ENCODE measurements at places on chromosomes 3 and 15.
A peak's percentile ranks its signal among the peaks of the same experiment; 100 is the strongest.

DNA sequence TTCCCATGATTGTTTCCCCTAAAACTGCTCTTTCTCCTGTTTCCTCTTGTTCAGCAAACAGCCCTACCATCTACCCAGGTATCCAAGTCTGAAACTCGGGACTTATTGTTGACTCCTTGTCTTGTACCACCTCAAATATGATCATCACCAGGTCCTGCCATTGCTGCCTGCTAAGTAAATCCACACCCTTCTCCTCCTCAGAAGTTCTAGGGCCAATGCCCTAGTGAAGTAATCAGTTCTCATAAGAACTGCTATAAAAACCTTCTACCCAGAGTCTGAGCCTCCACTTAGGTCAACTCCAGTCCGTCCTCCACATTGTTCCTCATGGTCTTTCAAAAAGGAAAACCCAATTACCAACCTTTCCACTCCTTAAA, 77.0 kb upstream of the IL12A start:
- no peak overlapping the region for H3K4me3 ChIP-seq
- DNase-seq: no peak
- peaks cover 5% of the 10 kb centered on the region for H3K36me3 ChIP-seq
- H3K4me1 ChIP-seq: no peaks in the 10 kb centered on the region
- H3K27me3 ChIP-seq: no peaks in the 10 kb centered on the region
- no peak overlapping the region for H3K27ac ChIP-seq

- H3K4me1 ChIP-seq: peaks cover 11% of the 10 kb centered on the region
- DNase-seq: peak; percentile 19
- H3K36me3 ChIP-seq: no peaks in the 10 kb centered on the region
- peak overlapping the region; percentile 34 for H3K4me3 ChIP-seq
- peak overlapping the region; percentile 77 for H3K27ac ChIP-seq
These were observed 1097.6 kb upstream of the CFAP20DC start for GRCh38 chr3:60147249-60147950.

DNA sequence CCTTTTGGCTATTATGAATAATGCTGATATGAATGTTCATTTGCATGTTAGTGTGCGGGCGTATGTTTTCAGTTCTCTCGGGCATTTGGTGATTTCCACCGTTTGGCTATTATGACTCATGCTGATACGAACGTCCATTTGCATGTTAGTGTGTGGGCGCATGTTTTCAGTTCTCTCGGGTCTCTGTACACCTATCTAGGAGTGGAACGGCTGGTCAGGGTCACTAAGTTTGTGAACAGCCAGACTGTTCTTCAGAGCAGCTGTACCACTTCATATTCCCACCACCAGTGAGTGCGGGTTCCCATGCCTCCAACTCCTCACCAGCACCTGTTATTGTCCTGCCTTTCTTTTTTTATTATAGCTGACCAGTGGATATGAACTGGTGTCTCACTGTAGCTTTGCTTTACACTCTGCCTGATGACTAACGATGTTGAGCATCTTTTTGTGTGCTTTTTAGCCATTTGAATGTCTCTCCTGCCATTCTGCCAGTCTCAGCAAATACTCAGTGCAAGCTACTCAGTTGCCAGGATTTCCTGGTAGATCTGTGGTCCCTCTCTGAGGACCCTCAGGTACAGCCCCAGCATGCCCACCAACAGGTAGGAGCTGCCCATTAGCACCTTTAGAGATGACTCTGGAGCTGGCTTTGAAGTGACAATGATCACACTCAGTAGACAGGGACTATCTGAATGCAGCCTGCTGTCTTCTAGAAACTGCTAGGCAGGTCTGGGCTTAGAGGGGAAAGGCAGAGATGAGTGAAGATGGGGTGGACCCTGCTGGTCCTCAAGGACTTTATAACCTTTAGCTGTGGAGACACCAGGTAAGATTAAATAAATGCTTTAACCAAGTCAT, 141.1 kb downstream of the XXYLT1 start:
- no peak overlapping the region for H3K4me3 ChIP-seq
- H3K4me1 ChIP-seq: peaks cover 61% of the 10 kb centered on the region
- H3K27me3 ChIP-seq: peaks cover 5% of the 10 kb centered on the region
- peaks cover 9% of the 10 kb centered on the region for H3K36me3 ChIP-seq
- no peak for DNase-seq
- H3K27ac ChIP-seq: no peak overlapping the region

DNA sequence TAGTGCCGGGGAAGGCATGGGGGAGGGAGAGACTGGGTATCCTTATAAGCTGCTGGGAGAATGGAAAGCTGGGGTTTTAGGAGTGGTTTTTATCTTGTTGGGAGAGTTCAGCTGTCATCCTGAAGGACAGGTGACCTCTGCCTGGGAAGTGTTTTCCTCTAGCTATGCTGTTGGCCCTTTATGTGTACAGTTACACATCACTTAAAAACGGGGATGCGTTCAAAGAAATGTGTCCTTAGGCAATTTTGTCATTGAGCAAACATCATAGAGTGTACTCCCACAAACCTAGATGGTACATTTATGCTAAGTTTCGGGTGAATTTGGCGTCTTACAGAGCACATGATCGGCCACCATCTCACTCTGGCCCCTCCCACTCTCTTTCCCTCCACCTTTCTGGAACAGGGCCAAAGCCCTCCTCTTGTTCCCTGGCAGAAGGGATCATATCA, 164.3 kb upstream of the NUDT16 start:
- H3K27ac ChIP-seq: no peak overlapping the region
- no peak overlapping the region for H3K4me3 ChIP-seq

DNA sequence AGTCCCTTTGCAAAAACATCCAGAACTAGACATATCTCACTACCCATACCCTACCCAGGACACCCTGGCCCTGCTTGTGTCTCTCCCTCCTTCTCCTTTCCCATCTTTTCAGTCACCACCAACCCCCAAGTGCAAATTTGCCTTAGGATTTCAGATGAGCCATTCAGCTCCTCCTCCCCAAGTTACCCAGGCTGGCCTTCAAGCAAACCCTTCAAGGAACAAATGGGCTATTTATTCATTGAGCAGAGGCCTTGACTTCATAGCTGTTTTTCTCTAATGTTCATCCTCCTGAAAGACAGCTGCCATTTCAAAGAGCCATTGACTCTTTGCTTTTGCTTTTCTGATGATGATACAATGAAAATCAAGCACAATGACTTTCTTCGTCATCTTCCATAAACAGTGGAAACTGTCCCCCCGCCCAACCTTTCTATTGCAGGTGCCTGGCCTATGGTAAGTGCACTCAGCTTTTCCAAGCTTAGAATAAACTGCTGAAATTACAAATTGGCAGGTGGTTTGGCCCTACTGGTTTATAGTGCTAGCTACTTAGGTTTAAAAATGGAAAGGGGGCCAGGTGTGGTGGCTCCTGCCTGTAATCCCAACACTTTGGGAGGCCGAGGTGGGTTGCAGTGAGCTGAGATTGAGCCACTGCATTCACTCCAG, 26.1 kb upstream of the KLHL6 start:
- no peaks in the 10 kb centered on the region for H3K36me3 ChIP-seq
- DNase-seq: no peak
- peaks cover 6% of the 10 kb centered on the region for H3K27me3 ChIP-seq
- peaks cover 32% of the 10 kb centered on the region for H3K4me1 ChIP-seq

- peaks cover 18% of the 10 kb centered on the region for H3K4me1 ChIP-seq
- no peak overlapping the region for H3K4me3 ChIP-seq
- DNase-seq: peak; percentile 85
- H3K27ac ChIP-seq: no peak overlapping the region
These were observed 34.3 kb downstream of the SEC22C start for GRCh38 chr3:42547401-42547945.

GRCh38 chr15:39427705-39428104, 153.2 kb upstream of the THBS1 start:
- H3K4me3 ChIP-seq: no peak overlapping the region
- H3K27ac ChIP-seq: no peak overlapping the region
- no peaks in the 10 kb centered on the region for H3K27me3 ChIP-seq
- no peak for DNase-seq

- no peaks in the 10 kb centered on the region for H3K36me3 ChIP-seq
- DNase-seq: no peak
- no peak overlapping the region for H3K27ac ChIP-seq
- H3K4me1 ChIP-seq: no peaks in the 10 kb centered on the region
These were observed 17.4 kb upstream of the VEPH1 start for GRCh38 chr3:157520485-157521150.

DNA sequence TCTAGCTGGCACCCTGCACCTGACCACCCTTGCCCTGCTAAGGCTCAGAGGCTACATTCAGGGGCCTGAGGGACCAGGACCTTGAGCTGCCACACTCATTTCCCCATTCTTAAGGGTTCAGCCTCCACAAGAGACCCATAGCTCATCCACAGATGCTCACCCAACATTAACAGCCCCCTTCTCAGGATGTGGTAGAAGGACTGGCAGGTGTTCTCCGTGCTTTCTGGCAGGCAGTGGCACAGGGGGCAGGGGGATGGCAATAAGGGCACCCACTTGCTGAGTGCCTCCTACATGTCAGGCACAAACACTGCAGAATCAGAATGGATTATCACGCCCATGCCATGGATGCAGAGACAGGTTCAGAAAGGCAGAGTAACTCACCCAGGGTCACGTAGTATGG, 9.4 kb downstream of the MAPKAPK3 start:
- peaks cover 13% of the 10 kb centered on the region for H3K4me1 ChIP-seq
- DNase-seq: no peak
- no peaks in the 10 kb centered on the region for H3K36me3 ChIP-seq

DNA sequence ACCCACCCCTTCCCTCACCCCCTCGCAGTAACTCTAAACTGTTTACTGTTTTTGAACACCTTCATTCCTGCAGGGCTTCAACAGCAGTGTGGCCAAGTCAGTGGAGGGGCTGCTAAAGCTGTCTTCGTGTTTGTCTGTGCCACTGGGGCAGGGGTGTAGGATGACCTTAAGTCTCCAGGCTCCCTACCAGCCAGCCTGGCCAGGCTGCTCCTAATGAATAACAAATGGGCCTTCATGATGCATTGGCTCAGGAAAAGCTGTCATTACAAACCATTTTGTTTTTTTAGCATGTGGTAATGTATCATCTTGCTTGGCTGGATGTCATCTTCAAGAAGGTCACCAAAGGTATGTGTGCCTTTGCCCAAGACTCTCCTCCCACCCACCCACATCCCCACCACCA, 372.2 kb upstream of the WNT5A start:
- H3K27ac ChIP-seq: no peak overlapping the region
- H3K36me3 ChIP-seq: no peaks in the 10 kb centered on the region
- no peak overlapping the region for H3K4me3 ChIP-seq
- no peak for DNase-seq
- peaks cover 8% of the 10 kb centered on the region for H3K4me1 ChIP-seq

DNA sequence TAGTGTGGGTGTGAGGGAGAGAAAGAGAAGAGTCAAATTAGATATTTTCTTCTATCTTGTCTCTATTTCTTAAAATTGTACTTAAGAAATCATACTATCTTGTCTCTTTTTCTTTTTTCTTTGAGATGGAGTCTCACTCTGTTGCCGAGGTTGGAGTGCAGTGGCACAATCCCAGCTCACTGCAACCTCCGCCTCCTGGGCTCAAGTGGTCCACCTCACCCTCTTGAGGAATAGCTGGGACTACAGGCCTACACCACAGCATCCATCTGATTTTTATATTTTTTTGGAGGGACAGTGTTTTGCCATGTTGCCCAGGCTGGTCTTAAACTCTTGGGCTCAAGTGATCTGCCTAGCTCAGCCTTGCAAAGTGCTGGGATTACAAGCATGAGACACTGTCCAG, 104.2 kb downstream of the MYO9A start:
- no peaks in the 10 kb centered on the region for H3K4me1 ChIP-seq
- H3K27me3 ChIP-seq: peaks cover 2% of the 10 kb centered on the region
- H3K27ac ChIP-seq: no peak overlapping the region
- DNase-seq: no peak
- H3K4me3 ChIP-seq: no peak overlapping the region
- no peaks in the 10 kb centered on the region for H3K36me3 ChIP-seq

- no peak for DNase-seq
- no peak overlapping the region for H3K4me3 ChIP-seq
- no peak overlapping the region for H3K27ac ChIP-seq
- H3K36me3 ChIP-seq: no peaks in the 10 kb centered on the region
- no peaks in the 10 kb centered on the region for H3K27me3 ChIP-seq
These were observed 25.4 kb downstream of the AADAC start for GRCh38 chr3:151839313-151839631.

DNA sequence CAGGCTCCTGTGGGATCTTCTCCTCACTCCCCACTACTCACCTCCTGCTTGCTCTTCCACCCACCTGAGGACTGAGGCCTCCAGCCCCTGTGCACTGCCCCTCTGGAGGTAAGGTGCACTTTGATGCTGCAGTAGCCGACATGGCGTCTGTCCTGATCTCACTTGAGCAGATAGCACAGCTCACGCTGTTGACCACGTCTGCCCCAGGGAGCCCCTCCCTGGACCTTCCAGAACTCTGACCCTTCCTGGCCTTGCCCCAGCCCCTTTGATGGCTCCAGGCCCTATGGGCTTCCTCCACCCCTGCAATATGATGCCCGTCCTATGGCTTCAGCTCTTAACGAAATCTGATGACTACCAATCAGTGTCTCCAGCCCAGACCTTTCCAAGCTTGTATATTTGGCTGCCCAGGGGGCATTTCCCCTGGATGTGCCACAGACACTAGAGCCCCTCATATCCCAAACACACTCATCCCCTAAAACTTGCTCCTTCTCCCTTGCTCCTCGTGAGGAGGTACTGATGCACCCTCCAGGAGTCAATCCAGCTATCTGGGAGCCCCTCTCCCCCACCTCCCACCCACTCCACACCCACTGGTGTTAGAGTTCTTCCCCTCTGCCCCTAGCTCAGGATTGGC, 27.1 kb downstream of the KY start:
- no peak overlapping the region for H3K27ac ChIP-seq
- H3K36me3 ChIP-seq: peaks cover 5% of the 10 kb centered on the region
- no peak for DNase-seq
- H3K4me3 ChIP-seq: no peak overlapping the region
- H3K4me1 ChIP-seq: peaks cover 4% of the 10 kb centered on the region
- H3K27me3 ChIP-seq: no peaks in the 10 kb centered on the region

GRCh38 chr15:56978898-56979662, 60.6 kb downstream of the TCF12 start:
- no peak overlapping the region for H3K27ac ChIP-seq
- H3K36me3 ChIP-seq: no peaks in the 10 kb centered on the region
- no peak for DNase-seq
- peaks cover 14% of the 10 kb centered on the region for H3K4me1 ChIP-seq
- no peaks in the 10 kb centered on the region for H3K27me3 ChIP-seq

DNA sequence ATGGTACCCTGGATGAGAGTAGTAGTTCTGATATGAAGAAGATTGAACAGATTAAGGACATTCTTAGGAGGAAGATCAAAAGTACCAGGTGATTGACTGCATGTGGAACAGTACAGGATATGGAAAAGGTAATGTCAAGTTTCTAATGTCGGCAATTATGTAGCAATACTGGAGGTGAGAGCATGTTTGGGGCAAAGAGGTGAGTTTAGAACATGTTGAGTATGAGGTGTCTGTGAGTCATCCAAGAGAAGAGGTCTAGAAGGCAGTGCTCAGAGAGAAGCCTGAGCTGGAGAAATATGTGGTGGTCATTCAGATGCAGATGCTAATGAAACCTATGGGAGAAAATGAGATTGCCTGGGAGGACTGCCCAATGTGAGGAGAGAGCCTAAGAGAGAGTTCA, 305.6 kb downstream of the ZBTB20 start:
- H3K4me3 ChIP-seq: no peak overlapping the region
- no peaks in the 10 kb centered on the region for H3K4me1 ChIP-seq
- H3K27ac ChIP-seq: no peak overlapping the region
- no peaks in the 10 kb centered on the region for H3K27me3 ChIP-seq
- no peak for DNase-seq
